Skin of body (tissue), 3 donors: ENCODE measurements at places on chromosomes 5 and 9. TPM values are rescaled to one million over a fixed set of nuclear protein-coding genes. Genes with fewer than 3 reads are reported as not detected.

DNA sequence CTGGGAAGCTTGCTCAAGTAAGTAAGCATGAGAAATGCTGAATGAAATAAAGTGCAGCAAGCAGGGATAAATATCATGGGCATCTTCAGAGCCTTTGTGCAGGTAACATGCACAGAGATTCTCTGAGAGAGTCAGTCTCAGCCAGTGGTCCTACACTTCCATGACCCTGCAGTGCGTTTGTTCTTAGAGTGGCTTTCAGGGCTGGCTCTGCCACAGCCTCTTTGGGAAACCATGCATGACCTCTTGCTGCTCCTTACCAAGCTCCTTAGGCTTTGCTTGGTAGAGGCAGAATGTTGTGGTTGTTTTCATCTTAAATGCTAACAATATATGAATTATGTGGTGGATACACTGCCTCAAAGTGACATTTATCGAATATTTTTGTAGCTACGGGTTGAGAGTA, 5.4 kb downstream of the SYK start:
- DNase-seq = no peak

DNA sequence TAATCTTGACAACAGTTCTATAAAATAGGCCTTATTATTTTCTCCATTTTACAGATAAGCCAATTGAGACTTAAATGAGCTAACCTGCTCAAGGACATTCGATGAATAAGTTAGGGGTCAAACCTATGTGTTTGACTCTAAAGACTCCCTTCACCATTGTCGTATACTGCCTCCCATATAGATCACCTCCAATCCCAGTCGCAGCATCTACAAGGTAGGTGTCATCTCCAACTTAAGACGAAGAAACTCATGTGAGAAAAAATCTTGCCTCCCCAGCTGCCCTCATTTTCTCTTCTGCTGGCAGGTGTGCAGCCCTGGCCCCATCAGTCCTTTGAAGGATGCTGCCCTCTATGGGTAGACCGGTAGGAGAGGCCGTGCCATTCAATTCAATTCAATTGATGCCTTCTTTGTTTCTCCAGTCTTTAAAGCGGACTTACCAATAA, 75.2 kb upstream of the SMARCA2 start:
- no peak for DNase-seq

- DNase-seq = no peak
Observed at GRCh38 chr5:172276214-172276613, 7.3 kb downstream of the UBTD2 start.

DNA sequence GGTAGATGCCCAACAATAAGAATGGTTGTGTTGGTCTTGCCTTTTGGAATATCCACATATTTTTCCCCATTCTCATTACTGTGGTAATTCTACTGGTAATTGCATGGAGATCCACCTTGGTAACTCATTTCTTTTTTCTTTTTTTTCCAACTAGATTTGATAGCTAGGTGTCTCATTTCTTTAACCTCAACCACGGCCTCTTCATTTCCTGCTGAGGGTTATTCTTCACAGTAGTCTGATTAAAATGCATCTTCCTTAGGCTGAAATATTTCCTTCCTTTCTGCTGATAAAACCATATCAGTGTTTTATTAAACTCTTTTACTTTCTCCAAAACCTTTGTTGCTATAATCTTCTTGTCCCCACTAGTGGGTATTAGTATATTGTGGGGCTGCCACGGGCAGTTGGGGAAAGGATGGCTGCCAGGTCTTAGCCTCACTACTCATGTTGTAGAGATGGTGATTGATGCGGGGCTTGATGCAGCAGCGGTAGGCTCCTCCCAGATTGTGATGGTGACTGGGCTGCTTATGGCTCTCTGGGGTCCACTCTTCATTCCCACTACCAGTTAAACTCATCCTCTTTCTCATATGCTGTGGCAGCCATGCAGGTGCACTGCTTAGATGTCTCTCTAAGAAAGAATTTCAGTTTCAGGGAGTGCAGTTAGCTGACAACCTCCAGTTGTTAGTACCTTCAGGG, 35.9 kb downstream of the KIF2A start:
- DNase-seq = no peak

DNA sequence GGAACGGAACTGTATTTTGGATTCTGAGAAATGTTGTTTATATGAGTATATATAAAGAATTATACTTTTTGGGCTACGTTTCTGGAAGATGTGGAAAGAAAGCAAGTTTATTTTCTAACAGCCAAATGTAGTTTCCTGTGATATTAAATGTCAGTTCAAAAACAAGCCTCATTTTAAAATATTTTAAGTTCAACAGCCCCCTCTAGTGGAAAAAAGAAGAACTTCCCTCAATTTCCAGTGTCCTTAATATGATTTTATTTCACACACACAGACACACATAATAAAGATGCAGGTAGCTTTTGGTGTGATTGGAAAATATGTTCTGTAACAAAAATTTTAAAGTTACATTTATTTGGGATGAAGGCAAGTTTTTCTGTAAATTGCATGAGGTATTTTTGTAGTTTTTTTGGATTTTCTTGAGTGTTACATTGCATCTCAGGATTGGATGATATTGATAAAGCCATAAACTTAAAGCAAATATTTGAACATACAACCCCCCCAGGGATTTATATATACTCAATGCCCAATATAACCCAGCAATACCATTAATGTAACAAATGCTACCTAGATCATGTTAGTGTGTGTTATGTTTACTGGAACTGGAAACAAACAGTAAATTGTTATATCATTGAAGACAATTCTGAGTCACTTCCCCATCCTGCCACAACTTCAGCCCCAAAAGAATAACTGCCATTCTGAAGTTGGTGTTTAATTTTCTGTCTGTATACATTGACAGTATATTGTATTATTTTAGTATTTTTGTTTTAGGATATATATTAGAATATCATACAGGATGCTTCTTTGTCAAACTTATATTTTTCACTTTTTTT, 54.0 kb downstream of the CCDC171 start:
- DNase-seq = peak; percentile 1

GRCh38 chr9:101307051-101307450, 77.8 kb downstream of the BAAT start:
- no peak for DNase-seq

DNA sequence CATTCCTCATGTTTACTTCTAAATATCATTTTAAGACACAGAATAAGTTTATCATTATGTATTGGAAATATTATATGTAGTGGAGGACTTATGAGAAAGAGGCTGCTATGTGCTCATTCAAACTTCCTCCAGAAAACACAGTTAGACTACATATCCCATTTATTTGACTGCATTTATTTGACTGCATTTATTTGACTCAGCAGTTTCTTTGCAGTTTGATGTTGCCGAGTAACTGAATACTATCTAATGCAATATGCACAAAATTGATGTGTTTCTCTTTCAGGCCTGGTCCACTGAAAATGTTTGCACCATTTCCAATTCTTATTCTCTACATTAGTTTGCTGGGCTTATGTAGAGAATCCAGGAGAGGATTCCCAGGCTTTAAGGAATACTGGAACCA, 89.9 kb upstream of the FBN2 start:
- no peak for DNase-seq

DNA sequence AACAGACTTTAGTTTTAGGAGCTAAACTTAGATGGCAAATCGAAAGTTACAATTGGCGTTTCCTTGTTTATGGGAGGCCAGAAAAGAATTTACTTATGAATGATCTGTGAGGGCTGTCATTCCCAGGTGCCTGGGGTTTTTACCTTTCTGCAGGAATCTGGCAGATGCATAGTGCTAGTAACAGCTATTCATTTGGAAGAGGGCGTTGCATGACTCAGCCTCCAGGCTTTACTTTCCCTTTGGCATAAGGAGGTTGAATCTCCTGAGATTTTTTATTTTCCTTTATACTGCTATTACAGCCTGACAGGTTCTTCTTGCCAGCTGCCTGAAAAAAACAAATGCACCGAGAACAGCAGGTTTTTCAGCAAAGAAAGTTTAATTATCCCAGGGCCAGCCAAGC, 30.0 kb downstream of the CARD6 start:
- no peak for DNase-seq

GRCh38 chr9:23621924-23622323, 204.1 kb downstream of the ELAVL2 start:
- no peak for DNase-seq

GRCh38 chr9:95726756-95727155, 148.7 kb upstream of the ERCC6L2 start:
- no peak for DNase-seq

GRCh38 chr9:68599826-68600225, 59.1 kb upstream of the TMEM252 start:
- DNase-seq = no peak

GRCh38 chr5:116315531-116315930, 230.7 kb downstream of the COMMD10 start:
- DNase-seq = no peak

DNA sequence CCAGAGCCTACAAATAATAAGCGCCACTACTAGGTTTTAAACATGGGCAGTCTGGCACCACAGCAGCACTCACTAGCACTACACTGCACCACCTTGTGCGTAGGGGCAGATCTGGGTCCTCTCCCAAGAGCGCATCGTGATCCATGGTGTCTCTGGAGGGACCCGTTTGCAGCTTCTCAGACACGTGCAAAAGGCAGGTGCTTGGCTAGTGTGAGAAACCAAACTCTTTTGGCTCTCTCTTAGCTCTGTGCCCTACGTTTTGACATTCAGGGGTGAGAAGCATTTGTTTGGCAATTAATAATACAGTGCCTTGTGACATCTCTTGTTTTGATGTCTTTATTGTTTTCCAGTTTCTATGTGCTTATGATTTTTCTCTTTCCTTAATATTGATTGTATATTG, 75.4 kb upstream of the EGFLAM start:
- DNase-seq = no peak

GRCh38 chr5:60185231-60186099, 291.9 kb upstream of the PDE4D start:
- peak; percentile 35 for DNase-seq

- DNase-seq = no peak
Observed at GRCh38 chr9:69744688-69745380, 15.0 kb downstream of the PTAR1 start.

GRCh38 chr5:51227963-51228470, 155.2 kb upstream of the ISL1 start:
- DNase-seq = no peak

GRCh38 chr9:94909250-94909894, 182.9 kb downstream of the AOPEP start:
- no peak for DNase-seq

- DNase-seq = no peak
Observed at GRCh38 chr9:7237473-7238246, 479.9 kb downstream of the KDM4C start.

- no peak for DNase-seq
Observed at GRCh38 chr9:114725930-114726329, 43.9 kb upstream of the TEX48 start.

DNA sequence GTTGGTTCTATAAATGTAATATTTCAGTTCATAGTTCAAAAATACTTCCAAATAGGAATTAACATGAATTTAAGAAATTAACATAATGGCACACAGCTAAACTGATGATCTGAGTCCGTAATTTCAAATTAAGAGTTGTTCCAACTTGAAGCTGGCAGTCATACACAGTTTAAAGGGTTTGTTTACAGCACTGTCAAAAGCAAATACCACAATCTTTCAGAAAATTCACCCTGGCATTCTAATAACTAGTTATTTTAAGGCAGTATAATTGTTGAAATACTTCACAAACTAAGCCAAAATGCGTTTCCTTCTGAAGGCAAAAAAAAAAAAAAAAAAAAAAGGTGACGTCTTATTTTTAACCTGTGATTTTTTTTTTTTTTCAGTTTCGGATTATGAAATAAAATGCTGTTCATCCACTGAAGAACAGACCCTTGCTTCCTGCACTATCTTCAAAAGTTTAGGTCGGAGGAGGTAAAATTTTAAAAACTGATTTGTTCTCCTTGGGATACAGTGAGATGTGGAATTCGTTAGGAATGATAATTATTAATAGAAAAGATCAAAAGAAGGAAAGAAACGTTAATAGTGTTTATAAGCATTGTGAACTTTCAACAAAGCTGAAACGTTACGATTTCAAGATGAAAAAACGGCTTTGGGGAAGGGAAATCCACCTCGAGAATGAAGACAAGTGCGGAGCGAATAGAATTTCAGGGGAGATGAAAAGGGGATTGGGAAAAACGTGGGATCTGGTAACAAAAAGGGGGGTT, 850 bp downstream of the IL6ST start:
- peak; percentile 67 for DNase-seq

DNA sequence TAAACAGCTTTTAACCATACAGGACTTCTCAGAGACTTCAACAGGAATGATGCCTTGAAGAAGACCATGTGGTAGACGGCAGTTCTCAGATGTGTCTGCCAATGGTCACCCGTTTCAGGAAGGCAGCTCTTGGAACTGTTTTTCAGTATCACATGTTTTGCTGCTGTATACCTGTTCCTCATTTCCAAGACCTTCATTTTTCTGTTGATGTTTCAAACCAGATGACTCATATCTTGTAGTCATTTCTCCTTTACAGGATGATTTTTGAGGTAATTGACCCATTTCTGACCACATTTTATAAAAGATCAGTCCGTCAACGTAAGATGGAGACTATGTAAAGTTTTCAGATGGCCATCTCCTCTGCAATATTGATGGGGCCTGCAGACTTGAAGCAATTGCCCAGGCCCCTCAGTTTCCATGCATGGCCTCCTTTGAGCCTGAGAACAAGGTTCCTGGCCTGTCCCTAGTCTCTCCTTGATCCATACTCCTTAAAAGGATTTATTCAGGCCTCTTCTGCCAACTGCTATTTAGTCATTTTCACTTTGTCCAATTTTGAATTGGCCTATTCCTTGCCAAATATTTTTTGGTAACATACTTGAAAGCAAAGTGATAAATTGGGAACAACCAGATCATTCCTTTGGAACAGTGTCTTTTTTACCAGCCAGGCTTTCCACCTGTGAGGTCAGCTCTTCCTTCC, 128.6 kb downstream of the PDZD2 start:
- no peak for DNase-seq

GRCh38 chr9:109012009-109012875, 1.1 kb downstream of the CTNNAL1 start:
- DNase-seq = peak; percentile 79

- DNase-seq = peak; percentile 84
Observed at GRCh38 chr5:142316051-142316450, 8.8 kb downstream of the SPRY4 start.

DNA sequence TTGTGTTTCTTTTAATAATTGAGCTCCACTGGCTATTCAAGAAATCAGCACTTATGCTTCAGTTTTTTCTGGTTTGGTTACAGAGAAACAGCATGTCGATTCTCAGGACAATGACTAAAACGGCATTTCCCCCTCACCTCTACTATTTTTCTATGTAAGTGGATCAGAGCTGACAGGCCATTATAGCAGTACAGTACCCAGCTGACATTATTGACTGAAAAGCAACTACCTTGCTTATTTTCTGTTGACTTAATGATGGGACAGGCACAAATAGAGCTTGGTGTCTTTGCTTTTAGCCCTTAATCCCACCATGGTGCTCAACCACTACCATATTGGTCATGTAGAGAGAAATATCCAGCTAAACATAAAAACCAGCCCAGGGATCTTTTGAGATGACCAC, 35.4 kb upstream of the CCNG1 start:
- DNase-seq = no peak

- no peak for DNase-seq
Observed at GRCh38 chr9:87070336-87070735, 123.0 kb upstream of the GAS1 start.

GRCh38 chr5:173321886-173322285, 6.3 kb downstream of the STC2 start:
- no peak for DNase-seq

Gene LMX1B
- total RNA-seq = 1.2 TPM

Gene TLX3
- not detected for total RNA-seq

Gene MARCOL
- not detected for total RNA-seq

Gene CDC20B
- total RNA-seq = not detected

Gene C5orf46
- 5.0 TPM for total RNA-seq

Gene TIMD4
- total RNA-seq = 1.4 TPM

Gene ROPN1L
- 0.79 TPM for total RNA-seq

Gene CHSY3
- total RNA-seq = 9.6 TPM

Gene MCTP1
- 30.8 TPM for total RNA-seq

Gene ANGPTL2
- 38.3 TPM for total RNA-seq

Gene CCDC107
- 9.8 TPM for total RNA-seq
